NCI-H510A (cell line): ENCODE measurements at places on chromosomes 11 and 22.

- DNase-seq, result no peak
Observed at GRCh38 chr11:117997406-117997805, 11.2 kb downstream of the IL10RA start.

DNA sequence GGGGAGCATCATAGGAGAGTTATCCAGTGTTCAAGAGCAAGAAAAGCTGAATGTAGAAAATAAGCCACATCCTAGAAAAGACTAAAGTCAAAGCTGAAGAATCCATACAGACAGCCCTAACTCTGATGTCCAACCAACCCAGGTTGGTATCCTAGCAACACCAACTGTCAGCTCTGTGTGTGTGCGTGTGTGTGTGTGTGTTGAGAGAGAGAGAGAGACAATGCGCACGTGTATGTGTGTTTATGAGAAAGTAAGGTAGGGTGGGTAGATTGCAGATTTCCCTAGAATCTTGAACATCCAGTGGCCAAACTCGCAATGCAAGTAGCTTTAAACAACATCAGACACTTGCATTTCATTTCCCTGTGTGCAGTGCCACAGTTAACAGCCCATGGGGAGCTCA is 274.9 kb downstream of the FAM181B start:
- no peak for DNase-seq

DNA sequence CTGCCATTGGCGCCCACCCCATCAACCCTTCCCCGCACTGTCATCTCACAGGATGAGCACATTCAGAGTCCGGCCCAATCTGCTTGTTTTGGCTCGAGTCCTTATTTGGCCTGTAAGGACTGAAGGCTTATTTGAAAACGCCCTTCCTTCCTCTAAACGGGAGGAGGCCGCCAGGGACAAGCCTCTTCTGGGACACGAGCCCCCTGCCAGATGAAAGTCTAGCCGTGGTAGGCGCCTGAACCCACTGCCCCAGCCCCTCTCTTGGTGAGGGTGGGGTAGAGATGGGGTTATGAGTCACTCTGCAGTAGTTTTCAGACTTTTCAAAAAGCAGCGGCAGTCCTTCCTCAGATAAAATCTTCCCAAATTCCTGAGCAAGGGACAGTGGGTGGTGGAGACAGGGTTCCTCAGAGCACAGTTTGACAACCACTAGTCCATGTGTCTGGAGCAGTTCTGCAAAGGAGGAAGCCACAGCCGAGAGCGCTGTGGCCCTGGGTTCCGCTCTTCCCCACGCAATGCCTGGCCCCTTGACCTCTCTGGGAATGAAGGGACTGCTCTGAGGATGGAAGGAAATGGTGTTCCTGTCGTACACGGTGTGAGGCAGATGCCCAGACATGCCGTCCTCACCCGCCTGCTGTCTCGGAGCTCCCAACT is 57.0 kb downstream of the MYH9 start:
- DNase-seq, result no peak

- no peak for DNase-seq
Observed at GRCh38 chr22:17007852-17008731, at the start of gene GAB4. Gene GAB4, minus strand, starts transcription at chr22:17008222. Its CDS starts 108 bp downstream, at chr22:17008114.

- DNase-seq, result no peak
Observed at GRCh38 chr22:38869663-38870062, 2.4 kb downstream of the CBX6 start.

GRCh38 chr11:93059117-93059957 is 89.9 kb downstream of the MTNR1B start:
- DNase-seq, result peak; percentile 7

- no peak for DNase-seq
Observed at GRCh38 chr22:39463931-39464390, 7.1 kb downstream of the MGAT3 start.

DNA sequence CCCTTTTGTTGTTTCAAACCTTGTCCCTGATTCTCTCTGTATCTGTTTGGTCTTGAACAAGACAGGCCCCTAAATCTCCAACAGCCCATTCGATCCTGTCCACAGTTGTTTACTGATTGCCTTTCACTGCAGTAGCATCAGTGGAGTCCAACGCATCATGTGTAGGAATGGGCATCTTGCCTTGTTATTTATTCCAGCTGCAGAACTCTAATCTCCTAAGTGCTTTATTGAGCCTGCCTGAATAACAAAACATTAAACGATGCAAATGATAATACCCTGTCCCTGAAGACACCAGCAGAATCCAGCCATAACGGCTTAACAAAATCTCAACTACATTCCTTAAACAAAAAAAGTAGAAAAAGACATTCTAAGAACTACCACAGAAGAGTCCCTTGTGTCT is 50.1 kb downstream of the SLC35F2 start:
- no peak for DNase-seq

GRCh38 chr11:105392556-105392955 is 217.3 kb upstream of the GRIA4 start:
- no peak for DNase-seq
